Activated naive CD8-positive, alpha-beta T cell treated with anti-CD3 and anti-CD28 coated beads, Interleukin-2, amount 10 ng/mL, durations not matched to agents 7 days and 5 days (primary cell): ENCODE measurements at places on chromosomes 3 and 15. TPM values are rescaled to one million over a fixed set of nuclear protein-coding genes. Genes with fewer than 3 reads are reported as not detected.
A peak's percentile ranks its signal among the peaks of the same experiment; 100 is the strongest.

P3H2 gene
- total RNA-seq = not detected

GRCh38 chr3:150107429-150108175, 136.9 kb upstream of the PFN2 start:
- H3K27ac ChIP-seq = no peak overlapping the region
- peaks cover 8% of the 10 kb centered on the region for H3K27me3 ChIP-seq
- no peaks in the 10 kb centered on the region for H3K4me1 ChIP-seq
- no peak overlapping the region for H3K4me3 ChIP-seq
- DNase-seq = no peak

DNA sequence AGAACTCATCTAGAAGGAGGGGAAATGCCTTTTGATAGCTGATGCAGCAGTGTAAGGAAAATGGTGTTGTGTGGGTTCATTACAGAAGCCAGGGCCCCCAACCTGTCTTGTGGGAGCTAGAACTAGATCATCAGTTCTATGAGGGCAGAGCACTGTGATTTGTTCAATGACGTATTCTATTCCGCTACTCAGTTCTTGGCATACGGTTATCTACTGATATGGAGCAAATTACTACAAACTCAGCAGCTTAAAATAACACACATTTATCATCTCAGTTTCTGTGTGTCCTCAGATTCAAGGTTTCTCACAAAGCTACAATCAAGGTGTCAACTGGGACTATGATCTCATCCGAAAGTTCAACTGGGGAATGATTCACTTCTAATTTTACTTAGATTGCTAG, 250.5 kb downstream of the FEZF2 start:
- H3K4me3 ChIP-seq = no peak overlapping the region
- no peaks in the 10 kb centered on the region for H3K27me3 ChIP-seq
- H3K36me3 ChIP-seq = no peaks in the 10 kb centered on the region
- no peak for DNase-seq
- no peak overlapping the region for H3K27ac ChIP-seq

DNA sequence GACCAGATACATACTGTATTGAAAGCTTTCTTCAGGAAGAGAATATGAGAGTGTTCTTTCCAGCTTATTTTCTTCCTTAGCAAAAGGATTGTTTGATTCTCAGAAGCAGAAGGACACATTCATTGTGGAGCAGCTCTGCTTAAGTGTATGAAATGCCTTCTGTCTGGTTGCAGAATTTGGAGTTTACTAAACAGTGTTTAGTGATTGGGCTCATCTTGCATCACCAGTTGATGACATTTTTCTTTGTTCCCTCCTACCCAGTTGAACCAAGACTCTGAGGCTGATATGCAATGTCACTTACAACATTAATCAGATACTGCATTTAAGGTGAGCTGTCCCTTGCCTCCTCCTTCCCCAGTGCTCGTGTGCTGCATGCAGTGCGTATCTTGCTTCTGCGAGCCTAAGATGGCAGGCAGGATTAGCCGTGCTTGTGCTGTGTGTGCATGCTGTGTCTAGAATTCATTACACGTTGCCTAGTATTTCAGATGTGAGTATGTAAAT, 18.4 kb downstream of the ZBTB38 start:
- H3K36me3 ChIP-seq = peaks cover 3% of the 10 kb centered on the region
- H3K27me3 ChIP-seq = peaks cover 13% of the 10 kb centered on the region
- H3K27ac ChIP-seq = no peak overlapping the region

GRCh38 chr3:111998636-111999483, at the start of gene TAGLN3:
Gene TAGLN3, plus strand, starts transcription at chr3:111998922. Its CDS starts 501 bp downstream, at chr3:111999423.
- no peak for DNase-seq
- no peaks in the 10 kb centered on the region for H3K27me3 ChIP-seq
- peaks cover 4% of the 10 kb centered on the region for H3K36me3 ChIP-seq
- H3K27ac ChIP-seq = no peak within 1 kb of the TSS

GRCh38 chr3:5840056-5840455, 652.5 kb downstream of the EDEM1 start:
- H3K36me3 ChIP-seq = no peaks in the 10 kb centered on the region
- H3K4me1 ChIP-seq = no peaks in the 10 kb centered on the region
- no peak overlapping the region for H3K4me3 ChIP-seq

DNA sequence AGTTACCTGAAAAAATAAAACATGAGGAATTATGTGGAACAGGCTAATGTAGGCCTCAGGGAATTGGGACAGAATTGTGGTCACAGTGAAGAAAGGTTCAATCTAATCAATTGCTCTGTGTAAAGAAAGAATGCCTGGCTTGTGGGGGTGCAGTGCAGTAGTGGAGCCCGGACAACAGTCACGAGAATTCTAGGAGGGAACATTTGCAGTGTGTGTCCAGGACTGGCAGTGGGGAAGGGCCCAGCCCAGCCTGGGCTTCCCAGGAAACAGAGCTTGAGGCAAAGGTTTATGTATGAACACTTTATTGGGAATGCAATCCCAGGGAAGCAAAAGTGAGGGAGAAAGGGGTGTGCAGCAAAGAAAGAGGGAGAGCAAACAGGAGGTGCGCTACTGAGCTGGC, 29.2 kb upstream of the CTDSPL start:
- no peaks in the 10 kb centered on the region for H3K36me3 ChIP-seq
- no peaks in the 10 kb centered on the region for H3K4me1 ChIP-seq
- H3K27me3 ChIP-seq = peaks cover 24% of the 10 kb centered on the region
- DNase-seq = no peak
- H3K27ac ChIP-seq = no peak overlapping the region

DNA sequence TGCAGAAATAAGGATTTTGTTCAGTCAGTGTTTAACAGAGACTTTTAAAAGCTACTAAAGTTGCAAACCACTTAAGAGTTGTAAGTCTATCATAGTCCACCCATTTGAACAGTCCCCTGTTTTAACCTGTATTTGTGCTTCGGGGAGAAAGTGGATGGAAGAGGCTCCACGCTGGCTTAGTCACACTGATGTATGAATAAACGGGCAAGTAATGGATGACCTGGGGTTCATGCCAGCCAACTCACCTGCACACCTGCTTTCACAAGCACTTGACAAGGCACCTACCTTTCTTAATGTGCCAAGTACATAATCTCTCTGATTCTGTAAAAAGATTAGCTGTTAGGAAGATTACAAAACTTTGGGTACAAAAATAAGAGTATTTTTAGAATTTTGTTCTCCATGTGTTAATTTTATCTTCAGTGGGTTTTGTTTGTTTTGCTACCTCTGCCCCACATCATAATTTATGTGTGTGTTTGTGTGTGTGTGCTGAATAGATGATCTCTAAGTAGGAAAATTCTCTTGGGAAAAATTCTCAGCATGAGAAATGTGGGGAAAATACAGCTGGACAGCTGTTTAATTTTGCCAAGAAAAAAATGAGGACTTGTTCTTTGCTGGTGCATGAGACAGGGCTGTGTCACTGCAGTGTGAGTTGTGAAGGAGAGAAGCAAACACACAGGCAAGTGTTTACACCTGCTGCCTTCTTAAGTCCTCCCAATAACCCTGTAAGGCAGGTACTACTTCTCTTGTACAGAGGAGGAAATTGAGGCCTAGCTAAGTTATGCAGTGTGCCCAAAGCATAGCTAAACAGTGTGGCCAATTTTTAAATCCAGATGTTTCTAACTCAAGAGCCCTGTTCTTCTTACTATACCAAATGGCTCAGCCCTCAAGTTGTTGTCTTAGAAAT, 181.2 kb upstream of the IL12A start:
- H3K27ac ChIP-seq = no peak overlapping the region
- no peak for DNase-seq
- no peaks in the 10 kb centered on the region for H3K36me3 ChIP-seq
- peaks cover 14% of the 10 kb centered on the region for H3K27me3 ChIP-seq
- no peaks in the 10 kb centered on the region for H3K4me1 ChIP-seq

DNA sequence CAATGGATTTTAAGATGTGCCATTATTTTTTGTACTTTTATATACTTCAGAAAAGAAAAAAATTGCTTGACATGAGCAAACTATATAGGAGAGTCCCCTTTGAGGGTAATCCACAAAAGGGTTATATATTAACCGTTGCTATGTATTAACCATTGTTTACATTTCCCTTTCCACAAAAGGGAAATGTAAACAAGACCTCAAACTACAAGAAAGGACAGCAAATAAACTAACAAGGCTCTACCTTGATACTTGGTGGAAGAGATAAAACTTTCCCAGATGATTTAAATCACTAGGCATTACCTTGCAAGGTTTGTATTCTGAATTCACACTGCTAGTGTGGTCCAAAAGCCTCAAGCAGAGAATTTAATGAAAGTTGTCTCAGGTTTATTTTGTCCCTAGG, 616.3 kb upstream of the BCHE start:
- H3K4me1 ChIP-seq = no peaks in the 10 kb centered on the region
- no peak for DNase-seq
- no peak overlapping the region for H3K4me3 ChIP-seq

DNA sequence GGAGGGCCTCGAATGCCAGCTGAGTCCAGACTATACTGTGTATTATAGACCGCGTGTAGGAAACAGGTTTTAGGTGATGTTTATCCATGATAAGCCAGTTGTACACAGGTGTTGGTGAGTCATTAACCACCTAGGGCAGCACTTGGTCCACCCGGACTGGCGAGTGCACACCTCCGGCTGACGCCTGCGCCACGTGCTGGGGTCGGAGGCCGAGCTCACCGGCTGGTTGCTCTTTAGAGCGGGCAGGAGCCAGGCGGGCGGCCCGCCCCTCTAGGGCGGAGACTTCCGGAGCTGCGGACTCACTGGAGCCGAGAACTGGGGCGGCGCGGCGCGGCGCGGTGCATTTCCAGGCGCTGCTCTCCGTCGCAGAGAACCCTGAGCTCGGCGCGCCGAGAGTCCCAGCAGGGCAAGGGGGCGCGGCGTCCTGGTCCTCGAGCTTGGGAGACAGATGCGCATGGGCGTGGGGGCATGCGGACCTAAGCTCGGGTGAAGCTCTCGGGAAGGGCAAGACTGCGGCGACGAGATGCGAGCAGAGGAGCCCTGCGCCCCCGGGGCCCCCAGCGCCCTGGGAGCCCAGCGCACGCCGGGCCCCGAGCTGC, at the start of gene ESYT3:
ESYT3 (plus strand) TSS at position 341 of the 599 bp plus-strand sequence; CDS start at position 524, 183 bp downstream.
- H3K27me3 ChIP-seq = peaks cover 61% of the 10 kb centered on the region
- DNase-seq = peak; percentile 81
- H3K4me1 ChIP-seq = peaks cover 8% of the 10 kb centered on the region
- H3K4me3 ChIP-seq = peak within 1 kb of the TSS; percentile 79
- H3K27ac ChIP-seq = no peak within 1 kb of the TSS
- H3K36me3 ChIP-seq = no peaks in the 10 kb centered on the region
